Liver (tissue), 10 donors: ENCODE measurements at places on chromosomes 2 and 18. TPM values are rescaled to one million over a fixed set of nuclear protein-coding genes. Genes with fewer than 3 reads are reported as not detected.
A peak's percentile ranks its signal among the peaks of the same experiment; 100 is the strongest.

- DNase-seq = no peak
These were observed 122.6 kb downstream of the PLB1 start for GRCh38 chr2:28618221-28619141.

DNA sequence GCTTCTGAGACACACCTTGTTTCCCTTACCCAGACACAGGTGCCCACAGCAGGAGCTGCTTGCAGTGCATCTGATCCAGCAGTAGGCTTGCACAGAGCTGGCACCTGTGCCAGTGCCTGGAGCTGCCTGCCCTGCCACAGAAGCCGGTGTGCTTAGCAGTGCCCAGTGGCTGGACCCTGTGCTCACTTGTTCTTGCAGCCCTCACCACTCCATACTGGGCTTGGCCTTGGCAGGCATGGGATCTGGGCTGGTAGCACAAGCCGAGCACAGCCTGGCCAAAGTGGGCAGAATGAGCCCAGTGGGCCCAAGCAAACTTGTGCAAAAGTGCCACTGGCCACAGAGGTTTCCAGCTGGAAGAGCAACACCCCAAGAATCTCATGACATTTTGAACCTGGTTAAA lies 1950.4 kb downstream of the SUCLG1 start:
- no peak for DNase-seq

APOB gene
- total RNA-seq = 2,357 TPM

TUBA3E gene
- total RNA-seq = not detected

MERTK gene
- 34.1 TPM for total RNA-seq

NT5DC4 gene
- 1.2 TPM for total RNA-seq

GRCh38 chr2:237574894-237575868 lies 8.8 kb downstream of the PRLH start:
- DNase-seq = no peak

DNA sequence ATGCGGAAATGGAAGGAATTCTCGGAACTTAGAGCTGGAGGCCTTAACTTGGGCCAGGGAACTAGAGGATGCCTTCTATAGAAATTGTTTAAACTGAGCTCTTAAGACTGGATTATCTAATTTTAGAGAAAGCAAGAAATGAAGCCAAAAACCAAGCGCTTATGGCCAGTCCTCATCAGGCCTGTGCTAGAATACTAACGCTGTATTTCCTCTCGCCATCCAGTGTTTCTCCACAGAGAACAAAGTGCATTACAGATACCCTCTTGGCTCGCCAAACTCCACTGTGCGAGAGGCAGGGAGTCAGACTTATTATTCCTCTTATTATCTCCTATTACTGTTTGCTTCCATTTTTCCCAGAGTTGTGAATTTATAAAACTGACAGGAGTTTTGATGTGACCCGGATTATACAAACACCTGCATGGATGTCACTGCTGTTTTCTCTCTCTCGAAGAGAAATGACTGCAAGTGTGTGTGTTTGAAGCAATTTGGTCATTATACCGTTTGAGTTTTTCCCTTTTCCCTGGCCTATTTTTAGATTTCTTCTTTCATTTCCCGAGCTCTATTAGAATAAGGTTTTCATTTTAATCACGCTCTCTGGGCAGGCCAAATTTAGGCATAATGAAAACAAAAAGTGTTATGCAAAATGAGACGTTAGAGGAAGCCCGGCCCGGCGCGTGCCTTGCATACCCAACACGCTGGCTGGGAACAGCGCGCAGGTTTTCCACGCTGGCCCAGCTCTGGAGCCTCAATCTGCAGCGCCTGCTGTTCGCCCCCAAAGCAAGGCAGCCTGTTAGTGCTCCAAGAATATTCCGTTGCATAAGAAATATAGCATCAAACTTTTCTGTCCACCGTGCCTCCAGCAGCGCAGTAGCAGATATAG lies 103.3 kb downstream of the ALK start:
- no peak for DNase-seq

GRCh38 chr2:141331127-141331526 lies 799.7 kb downstream of the LRP1B start:
- no peak for DNase-seq

DSEL gene
- 4.8 TPM for total RNA-seq

- DNase-seq = no peak
These were observed 139.0 kb downstream of the CELF4 start for GRCh38 chr18:37426586-37426985.

DNA sequence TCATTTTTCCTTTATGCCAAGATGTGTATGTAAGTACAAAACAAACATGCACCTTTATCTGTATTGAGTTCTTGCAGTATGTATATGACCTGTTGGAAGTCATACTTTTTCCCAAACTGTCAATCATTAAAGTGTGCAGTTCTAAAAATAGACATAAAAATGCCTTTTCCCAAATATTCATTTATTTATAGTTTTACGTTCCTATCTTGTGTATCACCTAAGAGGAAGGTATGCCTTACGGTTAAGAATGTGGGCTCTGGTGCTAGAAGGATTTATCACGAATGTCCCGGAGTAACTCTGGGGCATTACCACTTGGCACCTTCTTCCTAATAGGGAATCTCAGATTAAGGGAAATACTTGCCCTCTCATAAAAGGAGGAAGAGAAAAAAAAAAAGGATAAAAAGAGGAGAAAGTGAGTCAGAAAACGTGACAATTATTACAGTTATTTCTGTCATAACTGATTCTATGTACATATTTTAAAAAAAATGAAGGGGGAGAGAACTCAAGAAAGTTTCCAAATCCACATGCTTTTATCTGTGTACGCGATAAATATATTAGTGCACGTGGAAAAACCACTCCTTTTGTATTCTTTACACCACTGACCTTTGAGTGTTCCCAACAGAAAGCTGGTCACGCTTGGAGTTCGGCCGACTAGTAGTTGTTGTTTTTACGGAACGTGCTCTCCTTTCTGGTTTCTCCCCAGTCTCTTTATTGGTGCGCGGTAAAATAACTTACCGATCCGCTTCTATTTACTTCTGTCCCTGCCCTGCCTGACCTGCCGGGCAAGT lies 721 bp downstream of the MCEE start:
- DNase-seq = no peak

- DNase-seq = no peak
These were observed 3.4 kb downstream of the VSNL1 start for GRCh38 chr2:17543848-17544247.

GRCh38 chr18:6781796-6782195 lies 52.3 kb downstream of the ARHGAP28 start:
- DNase-seq = no peak

TMEM198 gene
- 1.1 TPM for total RNA-seq

- DNase-seq = no peak
These were observed 24.2 kb downstream of the CTIF start for GRCh38 chr18:48563027-48563426.

LIMS1 gene
- total RNA-seq = 37.1 TPM

DNA sequence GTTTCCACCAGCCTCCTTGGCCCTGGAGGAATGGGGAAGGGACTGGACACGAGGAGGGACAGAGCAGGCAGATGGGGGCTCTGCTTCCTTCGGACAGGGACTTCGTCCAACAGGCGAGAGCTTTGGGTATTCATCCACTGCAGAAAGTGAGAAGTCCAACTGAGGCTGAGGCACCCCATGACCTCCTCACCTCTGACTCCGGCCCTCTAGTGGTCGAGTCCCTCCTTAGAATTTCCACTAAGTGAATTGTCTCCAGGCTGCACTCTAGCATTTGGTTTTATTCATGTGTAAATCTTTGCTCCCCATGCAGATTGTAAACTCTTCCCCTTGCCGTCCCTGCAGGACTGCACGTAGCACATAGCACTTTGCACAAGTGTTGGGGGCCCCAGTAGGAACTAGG lies 75.6 kb downstream of the TMEM247 start:
- DNase-seq = no peak

DNA sequence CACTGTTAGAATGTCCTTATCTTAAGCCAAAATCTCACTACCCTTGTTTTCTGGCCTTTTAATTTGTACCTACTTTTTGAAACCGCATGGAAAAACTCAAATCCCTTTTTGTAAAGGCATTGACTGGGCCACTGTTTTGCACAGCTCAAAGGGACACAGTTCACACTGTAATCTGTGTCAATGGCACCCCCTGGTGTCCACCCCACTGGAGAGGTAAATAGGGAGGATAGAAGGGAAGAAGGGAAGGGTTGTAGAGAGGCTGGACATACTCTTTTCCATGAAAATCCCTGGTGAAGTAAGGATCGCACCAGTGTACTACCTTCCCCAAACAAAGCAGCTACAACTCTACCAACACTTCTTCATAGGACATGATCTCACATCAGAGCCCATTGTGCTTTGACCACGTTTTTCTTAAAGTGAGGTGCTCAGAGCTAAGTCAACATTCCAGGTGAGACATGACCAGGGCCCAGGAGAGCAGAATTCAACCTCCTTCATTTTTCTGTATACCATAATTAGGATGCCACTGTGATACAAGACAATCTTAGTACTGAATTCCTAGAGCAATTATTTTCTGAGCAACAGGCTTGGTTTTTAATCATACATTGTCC lies 92.4 kb upstream of the RMDN2 start:
- DNase-seq = peak; percentile 81

GRCh38 chr2:223649554-223650533 lies 47.7 kb upstream of the SCG2 start:
- DNase-seq = no peak

ODC1 gene
- 45.3 TPM for total RNA-seq

PARD6G gene
- total RNA-seq = 2.4 TPM

DNA sequence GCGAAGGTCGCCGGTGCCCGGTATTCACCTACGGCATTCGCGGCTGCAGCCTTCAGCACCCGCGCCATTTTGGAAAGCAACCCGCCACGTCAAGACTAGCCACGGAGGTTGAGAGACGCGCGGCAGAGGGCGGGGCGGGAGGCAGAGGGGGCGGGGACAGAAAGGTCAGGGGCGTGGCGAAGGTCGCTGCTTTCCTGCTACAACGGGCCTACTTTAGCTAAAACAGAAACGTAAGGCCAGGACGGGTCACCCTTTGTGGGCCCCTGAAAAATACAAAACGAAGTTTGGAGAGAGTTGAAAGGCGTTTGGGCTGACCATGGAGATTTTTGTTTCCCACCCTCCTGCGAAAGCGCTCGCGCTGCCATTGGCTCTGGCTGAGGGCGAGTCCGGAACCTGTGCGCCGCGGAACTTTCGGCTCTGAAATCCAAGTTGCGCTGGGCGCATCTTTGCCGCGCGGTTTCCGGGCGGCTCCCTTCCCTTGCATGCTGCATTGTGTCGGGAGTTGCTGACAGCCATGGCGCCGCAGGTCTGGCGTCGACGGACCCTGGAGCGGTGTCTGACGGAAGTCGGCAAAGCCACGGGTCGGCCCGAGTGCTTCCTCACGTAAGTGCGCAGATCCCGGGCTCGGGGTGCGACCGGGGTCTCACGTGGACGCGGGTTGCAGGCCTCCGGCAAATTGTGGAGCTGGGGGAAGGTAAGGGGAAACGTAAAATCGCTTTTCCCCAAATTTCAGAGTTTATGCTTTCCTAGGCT lies at the start of the genes MCEE and MPHOSPH10:
Gene MCEE (minus strand): TSS at position 78 of the 753 bp plus-strand sequence. CDS start 10 bp downstream, at position 68.
Gene MPHOSPH10 (plus strand): TSS at position 483 of the 753 bp plus-strand sequence. CDS start 32 bp downstream, at position 515.
- DNase-seq = peak; percentile 97

DNA sequence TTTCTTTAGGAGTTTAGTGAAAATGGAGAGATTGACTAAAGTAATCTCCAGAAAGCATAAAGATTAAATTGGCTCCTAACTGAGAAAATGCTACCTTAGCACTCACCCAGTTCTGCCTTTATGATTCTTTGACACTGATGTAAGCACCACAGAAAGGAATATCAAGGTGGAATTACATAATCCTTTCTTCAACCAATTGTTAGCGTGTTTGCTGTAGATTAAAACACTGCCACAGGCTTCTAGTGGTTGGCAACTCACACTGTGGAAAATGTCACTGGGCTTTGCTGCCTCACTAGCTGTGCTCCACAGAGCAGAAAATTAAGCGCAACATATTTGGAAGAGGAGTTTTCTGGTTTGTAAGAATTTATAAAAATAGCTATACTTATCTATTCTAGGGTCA lies 104.1 kb downstream of the DLGAP1 start:
- DNase-seq = no peak

- no peak for DNase-seq
These were observed 49.5 kb upstream of the DTNA start for GRCh38 chr18:34660572-34660971.

DNA sequence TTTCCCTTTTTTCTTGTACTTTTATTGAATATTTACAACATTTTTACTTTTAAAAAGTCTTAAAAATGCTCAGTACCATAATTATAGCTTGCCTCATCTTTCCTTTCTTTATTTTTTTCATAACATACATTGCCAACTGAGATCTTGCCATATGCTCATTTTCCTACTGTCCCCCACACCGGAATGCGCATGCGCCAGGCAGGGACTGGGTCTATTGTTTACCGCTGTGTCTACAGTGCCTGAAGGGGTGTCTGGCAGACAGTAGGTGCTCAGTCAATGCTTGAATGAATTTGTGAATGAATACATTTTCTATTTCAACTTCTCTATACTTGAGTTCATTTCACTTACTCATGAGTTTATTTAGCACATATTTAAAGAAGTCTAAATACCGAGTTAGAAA lies 158.0 kb downstream of the CYP26B1 start:
- no peak for DNase-seq

DHRS9 gene
- total RNA-seq = 0.67 TPM

SP140L gene
- 21.5 TPM for total RNA-seq

- no peak for DNase-seq
These were observed 159.7 kb downstream of the CD226 start for GRCh38 chr18:69787825-69788547.

FBLN7 gene
- 2.1 TPM for total RNA-seq

DCTN1 gene
- total RNA-seq = 34.8 TPM

IMPA2 gene
- total RNA-seq = 27.5 TPM

DNA sequence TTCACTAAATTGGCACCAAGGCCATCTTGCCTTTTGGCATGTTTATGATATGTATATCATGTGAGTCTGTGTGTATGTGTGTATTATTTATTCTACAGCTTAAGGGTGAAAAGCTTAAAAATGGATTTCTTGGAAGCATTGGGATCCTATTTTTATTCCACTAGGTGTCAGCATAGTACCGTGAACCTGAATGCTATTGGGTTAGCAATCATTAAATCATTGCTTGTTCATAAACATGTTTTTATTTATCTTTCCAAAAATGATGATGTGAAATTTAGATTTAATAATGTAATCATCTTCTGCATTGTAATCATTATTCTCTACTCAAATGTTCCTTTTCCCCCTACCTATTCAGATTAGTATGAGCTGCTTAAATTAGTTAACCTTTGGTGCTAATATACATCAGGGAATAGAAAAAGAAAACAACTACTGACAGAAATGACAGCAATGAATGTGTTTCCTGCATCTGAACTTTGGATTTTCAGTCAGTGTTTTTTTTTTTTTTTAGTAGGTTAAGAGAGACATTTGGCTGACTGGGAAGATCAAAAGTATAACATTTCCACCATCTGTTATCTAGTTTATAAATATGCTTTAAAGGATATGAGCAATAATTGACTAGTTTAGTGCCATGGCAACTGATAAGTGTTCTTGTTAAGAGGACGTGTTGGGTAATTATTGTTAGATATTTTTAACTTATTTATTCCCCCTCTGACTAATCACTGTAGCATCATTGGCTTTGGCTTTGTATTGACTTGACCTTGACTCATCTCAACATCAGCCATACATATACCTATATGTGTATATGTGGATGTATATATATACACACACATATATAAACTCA lies 14.1 kb upstream of the ZSWIM2 start:
- no peak for DNase-seq

DNA sequence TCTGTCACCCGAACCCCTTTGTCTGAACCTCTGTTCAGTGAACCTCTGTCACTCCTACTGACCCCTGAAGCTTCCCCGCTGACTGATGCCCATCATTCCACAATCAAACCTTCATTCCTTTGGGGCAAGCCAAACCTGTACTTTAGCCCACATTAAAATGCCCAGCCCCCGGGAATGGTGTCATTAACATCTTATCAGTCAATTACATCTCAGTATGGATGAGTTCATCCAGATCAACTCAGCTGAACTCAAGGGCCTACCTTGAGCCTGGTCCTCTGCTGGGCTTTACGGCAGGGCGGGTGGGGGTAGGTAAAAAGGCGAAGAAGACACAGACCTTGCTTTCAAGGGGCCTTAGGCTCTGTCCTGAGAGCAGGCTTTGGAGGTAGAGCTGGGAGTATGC lies 154.4 kb upstream of the SMAD2 start:
- DNase-seq = no peak
